ENCODE measurements at places on chromosomes 3 and 15.

GRCh38 chr3:132554437-132554836 is 42.6 kb upstream of the ACKR4 start:
- DNase-seq, result no peak

- DNase-seq, result no peak
Observed at GRCh38 chr15:44265757-44266156, 22.8 kb upstream of the GOLM2 start.

DNA sequence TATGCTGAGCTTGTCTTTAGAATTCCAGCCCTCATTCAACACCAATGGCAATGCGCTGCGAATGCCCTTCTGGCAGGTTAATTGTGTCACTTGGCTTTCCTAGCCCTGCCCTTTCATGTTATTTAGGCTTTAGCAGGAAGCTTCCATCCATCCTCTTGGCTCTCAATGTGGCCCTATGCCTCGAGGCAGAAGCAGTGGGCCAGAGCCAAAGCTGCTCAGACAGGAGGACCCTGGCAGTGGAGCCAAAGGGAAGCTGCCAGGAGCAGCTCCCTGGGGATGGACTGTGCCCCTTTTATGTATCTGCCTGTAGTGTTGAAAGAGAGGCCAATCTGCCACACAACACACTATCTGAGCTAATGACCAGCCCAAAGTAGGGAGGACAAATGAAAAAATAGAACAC is 376.4 kb downstream of the CTNNB1 start:
- no peak for DNase-seq

GRCh38 chr3:5376761-5377160 is 189.3 kb downstream of the EDEM1 start:
- DNase-seq, result no peak

GRCh38 chr3:156477323-156477722 is 77.6 kb downstream of the SSR3 start:
- no peak for DNase-seq

GRCh38 chr15:86875067-86875466 is 795.4 kb downstream of the AGBL1 start:
- DNase-seq, result no peak

GRCh38 chr3:53850895-53851294 is 4.5 kb downstream of the IL17RB start:
- no peak for DNase-seq
